Activated T-cell treated with anti-CD3 and anti-CD28 coated beads, Interleukin-2, amount 50 U/mL, for 72 hours (primary cell): ENCODE measurements at places on chromosomes 11 and 22. TPM values are rescaled to one million over a fixed set of nuclear protein-coding genes. Genes with fewer than 3 reads are reported as not detected.

The UBXN1 gene
- 154 TPM for total RNA-seq

The OR52N4 gene
- total RNA-seq = 2.4 TPM

The FZD4 gene
- total RNA-seq = 0.31 TPM

DNA sequence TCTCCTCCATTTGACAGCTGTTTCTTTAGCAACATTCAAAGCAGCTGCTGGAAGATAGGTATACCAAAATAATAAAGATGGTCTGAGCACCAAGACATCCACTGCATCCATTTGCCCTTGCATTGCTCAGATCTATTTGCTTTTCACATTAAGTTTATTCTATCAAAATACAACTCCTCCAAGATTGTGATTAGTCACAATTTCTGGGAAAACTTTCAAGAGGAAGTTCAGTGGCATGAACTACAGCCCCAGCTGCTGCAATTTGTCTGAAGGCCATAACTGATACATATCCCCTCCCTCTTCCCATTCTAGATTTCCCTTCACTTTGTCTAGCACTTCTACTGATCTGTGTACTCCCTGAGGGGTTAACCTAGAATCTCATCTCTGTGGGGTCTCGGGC, 117.5 kb upstream of the CEP126 start:
- DNase-seq = no peak

GRCh38 chr11:76690736-76691135, 20.2 kb upstream of the LRRC32 start:
- no peak for DNase-seq

GRCh38 chr11:73291781-73292524, 16.1 kb upstream of the ARHGEF17 start:
- DNase-seq = no peak

DNA sequence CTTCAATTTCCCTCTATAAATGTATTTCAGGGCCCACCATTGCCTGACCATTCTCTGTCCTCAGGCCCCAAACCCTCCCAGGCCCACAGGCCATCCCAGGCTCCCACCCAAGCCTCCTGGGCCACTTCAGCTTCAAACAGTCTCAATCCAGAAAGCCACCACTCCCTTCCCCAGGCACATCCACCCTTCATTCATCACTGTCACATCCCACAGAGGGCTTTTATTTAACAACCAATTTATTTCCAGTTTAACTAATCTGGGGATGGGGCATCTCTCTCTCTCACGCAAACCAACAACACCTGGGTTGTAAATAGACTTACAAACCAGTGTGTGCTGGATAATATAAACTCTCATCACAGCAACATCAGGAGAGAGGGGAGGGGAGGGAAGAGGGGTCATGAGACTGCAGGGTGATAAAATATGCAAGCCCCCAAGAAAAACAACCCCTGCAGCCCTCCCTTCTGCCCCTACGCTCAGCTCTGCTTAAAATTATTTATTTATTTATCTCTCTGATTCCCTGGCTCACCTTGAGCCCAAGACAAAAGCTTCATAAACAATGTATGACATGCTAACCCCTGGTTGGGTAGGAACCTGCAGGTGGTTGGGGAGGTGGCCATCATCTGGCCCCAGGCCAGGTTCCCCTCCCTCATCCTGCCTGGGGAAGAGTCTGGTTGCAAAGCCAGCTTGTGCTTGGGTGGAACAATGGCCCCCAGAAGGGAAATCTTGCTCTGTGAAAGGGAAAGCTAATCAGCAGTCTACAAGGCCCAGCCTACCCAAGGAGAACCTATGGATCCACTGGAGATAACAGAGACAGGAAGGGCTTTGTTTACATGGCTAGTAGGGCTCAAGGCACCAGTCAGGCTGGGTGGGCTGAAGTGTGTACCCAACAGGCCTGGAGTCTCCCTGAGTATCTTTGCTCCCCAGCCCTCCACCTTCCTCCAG, 359.2 kb downstream of the BUD13 start:
- no peak for DNase-seq

GRCh38 chr11:69358398-69359020, 64.6 kb downstream of the MYEOV start:
- no peak for DNase-seq

DNA sequence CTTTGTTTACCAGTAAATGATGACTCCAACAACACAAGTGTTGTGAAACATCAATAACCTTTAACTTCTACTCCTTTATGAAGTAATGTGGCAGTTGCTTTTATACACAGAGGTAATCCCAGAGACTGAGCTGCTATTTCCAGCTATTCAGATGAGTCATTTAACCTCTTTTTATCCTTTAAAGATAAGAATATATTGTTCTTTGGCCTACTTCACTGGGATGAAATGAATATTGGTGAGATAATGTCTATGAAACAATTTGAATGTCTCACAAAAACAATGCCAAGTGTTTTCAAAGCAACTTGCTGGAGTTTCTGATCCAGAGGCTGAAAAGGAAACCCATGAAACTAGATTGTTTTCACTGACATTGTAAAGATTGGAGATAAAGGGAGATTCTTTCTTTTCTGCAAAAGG, 564.4 kb upstream of the LUZP2 start:
- DNase-seq = no peak

GRCh38 chr22:26949193-26949592, 291.8 kb downstream of the MIAT start:
- no peak for DNase-seq

- DNase-seq = no peak
Measured at GRCh38 chr11:93073508-93074280, 104.2 kb downstream of the MTNR1B start.

GRCh38 chr22:48156603-48157355, 1394.3 kb downstream of the TBC1D22A start:
- no peak for DNase-seq

DNA sequence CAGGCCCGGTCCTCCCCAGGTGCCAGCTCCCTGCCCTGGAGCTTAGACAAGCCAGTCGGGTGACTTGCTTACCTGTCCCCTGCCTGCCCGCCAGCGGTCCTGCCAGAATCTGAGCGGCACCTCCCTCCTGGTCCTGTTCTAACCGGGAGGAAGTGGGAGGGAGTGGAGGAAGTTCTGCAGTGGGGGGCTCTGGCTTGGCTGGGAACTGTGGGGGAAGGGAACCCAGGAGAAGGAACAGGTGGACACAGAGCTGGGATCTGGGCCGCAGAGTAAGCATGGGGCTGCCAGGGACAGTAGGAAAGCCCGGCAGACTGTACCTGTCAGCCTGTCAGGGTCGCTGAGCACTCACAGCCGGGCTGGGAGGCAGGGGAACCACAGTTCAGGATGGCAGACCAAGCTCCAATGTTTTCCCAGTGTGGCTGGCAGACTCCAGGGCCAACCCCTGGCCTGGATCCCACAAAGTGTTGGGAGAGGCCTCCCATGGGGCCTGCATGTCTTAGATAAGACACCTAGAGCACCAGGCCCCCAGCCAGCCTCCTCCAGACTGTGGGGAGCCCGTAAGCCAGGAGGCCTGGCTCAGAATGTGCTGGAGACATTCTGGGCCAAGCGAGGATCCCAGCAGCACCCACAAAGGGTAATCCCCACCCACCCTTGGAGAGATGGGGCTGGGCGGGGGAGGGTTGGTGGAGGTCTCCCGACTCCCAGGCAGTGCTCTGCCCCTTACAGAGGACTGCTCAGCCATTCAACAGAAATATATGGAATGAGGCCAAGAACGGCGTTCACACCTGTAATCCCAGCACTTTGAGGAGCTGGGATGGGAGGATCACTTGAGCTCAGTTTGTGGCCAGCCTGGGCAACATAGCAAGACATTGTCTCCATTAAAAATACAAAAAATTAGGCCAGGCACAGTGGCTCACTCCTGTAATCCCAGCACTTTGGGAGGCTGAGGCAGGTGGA, 2.3 kb downstream of the CYB5R3 start:
- DNase-seq = no peak

- no peak for DNase-seq
Measured at GRCh38 chr11:34928960-34929680, 12.7 kb downstream of the PDHX start.

GRCh38 chr11:64132191-64132771, 33.6 kb downstream of the MACROD1 start:
- no peak for DNase-seq

DNA sequence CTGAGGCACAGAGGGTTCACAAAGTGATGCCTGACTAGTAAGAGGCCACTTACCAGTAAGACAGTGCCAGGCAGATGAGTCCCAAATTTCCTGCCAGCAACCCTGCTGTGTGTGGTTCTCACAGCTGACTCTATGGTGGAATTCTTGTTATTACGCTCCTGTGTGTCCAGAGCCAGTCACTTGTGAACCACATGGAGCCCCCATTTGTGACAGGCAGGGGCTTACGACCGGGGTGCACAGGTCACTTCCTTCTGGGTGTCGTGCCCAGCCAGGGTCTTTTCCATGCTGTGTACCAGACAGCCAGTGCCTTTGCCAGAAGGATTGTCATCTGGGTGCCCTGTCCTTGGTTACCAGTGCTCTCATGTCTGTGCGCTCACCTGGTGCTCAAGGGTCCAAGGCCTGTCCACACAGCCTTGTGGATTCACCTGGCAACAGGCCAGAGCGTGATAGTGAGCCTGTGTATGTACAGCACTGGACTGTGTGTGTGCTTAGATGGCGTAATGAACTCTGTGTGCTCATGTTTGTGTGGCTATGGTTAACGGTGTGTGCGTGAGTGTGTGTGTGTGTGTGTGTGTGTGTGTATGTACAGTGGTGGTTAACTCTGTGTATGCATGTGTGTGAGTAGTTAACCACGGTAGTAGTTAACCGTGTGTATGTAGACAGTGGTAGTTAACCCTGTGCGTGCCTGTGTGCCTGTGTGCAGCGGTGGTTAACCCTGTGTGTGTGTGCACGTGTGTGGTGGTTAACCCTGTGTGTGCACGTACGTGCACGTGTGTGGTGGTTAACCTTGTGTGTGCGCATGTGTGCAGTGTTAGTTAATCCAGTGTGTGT, 18.6 kb downstream of the GRAMD4 start:
- no peak for DNase-seq

DNA sequence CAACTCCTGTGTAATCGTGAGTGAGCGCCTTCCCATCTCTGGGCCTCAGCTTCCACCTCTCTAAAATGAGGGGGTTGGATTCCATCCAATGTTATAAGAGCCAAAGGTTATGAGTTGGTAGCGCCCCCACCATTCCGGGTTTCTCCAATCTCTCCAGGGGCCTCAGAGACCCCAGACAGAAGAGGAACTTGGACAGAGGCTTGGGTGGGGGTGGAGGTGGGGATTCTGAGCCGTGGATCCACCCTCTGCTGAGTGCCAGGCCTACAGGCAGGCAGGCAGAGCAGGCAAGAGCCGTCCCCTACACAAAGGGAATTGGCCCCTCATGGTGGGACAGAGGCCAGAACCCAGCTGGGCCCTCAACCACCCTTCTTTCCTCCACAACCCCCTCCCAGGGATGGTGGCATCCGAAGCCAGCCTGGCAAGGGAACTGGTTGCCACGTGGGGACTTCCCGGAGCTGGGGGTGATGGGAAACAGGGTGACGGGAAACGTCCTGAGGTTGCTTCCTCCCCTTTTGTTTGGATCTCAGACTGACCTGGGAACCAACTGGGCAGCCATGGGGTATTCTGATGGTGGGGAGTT, 31.8 kb downstream of the TXN2 start:
- DNase-seq = no peak

DNA sequence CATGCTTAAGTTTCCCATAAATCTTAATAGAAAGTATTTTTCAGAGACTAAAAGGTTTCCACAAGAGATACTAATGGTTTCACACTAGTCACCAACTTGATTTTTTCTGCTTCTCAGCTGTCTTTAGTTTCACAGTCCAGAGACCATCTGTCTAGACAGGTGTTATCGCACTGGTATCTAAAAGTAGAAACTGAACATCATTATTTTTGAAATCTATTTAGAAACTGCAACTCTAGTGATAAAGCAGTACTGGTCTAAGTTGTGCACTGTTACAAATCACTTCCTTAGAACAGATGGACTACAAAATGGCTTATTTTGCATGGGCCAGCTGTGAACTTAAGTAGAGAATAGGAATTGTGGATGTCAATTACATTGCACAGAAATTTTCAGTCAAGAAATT, 78.0 kb downstream of the CNTN5 start:
- no peak for DNase-seq

GRCh38 chr11:120715239-120715638, 203.7 kb downstream of the GRIK4 start:
- DNase-seq = no peak

- no peak for DNase-seq
Measured at GRCh38 chr11:116412118-116412889, 360.5 kb downstream of the BUD13 start.

DNA sequence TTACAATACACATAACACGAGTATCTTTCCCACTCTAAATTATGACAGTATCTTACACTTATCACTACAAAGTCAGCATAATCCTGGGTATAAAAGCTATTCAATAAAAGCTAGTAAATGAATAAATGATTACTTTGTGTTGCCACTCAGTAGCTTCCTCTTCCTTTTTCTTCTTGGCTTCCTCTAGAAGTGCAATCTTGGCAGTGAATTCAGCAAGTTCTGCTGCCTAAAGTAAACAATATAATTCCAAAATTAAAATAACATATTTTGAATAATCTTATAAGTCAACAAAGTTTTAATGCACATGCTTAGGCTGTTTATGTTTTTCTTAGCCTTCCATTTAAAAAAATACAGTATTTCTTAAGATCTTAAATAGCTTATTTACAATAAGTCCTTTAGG, 60.4 kb downstream of the RDX start:
- no peak for DNase-seq

GRCh38 chr11:62398011-62398994, 20.5 kb upstream of the SCGB1A1 start:
- DNase-seq = no peak

DNA sequence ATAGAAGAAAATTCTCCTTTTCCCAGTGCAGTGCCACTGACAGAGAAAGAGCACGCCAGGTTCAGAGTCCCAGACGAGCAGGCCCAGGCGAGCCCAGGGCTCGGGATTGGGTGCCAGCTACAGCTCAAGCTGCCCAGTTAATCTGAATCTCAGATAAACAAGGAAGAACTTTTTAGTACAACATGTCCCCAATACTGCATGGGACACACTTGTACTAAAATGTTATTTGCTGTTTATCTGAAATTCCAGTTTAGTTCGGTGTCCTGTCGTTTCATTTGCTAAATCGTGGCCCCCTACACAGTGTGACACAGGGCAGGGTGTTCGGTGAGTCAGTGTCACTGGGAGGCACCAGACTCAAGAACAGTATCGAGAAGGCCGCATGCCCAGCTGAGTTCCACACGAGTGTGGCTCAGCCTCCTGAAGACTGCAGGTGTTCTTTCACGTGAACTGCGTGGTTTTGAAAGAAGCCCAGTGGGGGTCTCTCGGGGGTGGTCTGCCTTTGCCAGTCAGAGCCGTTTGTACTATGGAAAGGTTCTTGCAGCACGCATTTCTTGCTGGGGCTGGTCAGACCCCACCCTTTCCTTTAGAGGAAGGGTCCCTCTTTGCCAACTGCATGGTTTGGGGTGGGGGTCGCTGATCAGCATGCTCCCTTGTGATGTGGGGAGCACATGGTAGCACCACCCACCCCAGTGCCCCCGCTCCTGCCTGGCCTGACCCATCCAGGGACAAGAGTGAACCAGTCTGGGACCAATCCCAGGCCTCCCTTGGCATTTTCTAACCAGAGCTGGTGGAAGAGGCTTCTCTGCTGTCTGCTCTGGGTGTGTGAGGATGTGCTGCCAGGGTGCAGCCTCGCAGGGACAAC, 115.6 kb upstream of the B3GAT1 start:
- DNase-seq = no peak
